ENCODE measurements at places on chromosomes 7 and 10.
A peak's percentile ranks its signal among the peaks of the same experiment; 100 is the strongest.

GRCh38 chr7:121873289-121874194 lies 581 bp downstream of the PTPRZ1 start:
- DNase-seq, result no peak

DNA sequence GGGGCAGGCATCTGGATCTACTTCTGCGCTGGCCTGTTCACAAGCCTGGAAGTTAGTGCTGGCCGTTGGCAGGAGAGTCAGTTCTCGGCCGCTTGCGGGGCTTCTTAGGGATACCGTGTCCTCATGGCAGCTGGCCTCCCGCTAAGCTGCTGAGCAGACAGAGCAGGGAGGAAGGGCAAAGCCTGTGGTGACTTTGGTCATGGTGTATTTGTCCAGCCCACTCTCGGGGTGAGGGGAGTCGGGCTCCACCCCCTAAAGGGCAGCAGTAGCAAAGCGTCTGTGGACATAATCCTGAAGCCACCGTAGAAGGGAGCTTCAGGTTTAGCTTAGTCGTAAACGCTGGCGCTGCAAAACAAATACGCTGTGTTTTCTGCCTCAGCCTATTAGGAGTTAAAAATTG lies 12.2 kb downstream of the UBE3C start:
- no peak for DNase-seq

- DNase-seq, result no peak
Measured at GRCh38 chr7:11750191-11750590, 81.8 kb downstream of the THSD7A start.

GRCh38 chr10:115093776-115094408 lies 727 bp downstream of the ATRNL1 start:
- DNase-seq, result no peak

DNA sequence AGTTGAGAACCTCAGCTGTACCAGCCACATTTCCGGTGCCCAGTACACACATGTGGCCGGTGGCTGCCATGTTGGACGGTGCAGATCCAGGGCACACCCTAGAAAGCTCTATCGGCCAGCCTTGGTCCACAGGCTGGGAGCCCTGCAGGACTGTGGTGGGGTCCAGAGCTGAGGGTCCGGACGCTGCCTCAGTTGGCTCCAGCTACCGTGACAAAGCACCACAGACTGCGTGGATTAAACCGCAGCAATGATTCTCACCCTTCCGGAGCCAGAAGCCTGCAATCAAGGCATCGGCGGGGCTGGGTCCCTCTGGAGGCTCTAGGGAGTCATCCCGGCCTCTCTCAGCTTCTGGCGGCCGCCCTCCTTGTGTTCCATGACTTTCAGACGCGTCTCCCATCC lies 50.1 kb downstream of the PDGFA start:
- no peak for DNase-seq

DNA sequence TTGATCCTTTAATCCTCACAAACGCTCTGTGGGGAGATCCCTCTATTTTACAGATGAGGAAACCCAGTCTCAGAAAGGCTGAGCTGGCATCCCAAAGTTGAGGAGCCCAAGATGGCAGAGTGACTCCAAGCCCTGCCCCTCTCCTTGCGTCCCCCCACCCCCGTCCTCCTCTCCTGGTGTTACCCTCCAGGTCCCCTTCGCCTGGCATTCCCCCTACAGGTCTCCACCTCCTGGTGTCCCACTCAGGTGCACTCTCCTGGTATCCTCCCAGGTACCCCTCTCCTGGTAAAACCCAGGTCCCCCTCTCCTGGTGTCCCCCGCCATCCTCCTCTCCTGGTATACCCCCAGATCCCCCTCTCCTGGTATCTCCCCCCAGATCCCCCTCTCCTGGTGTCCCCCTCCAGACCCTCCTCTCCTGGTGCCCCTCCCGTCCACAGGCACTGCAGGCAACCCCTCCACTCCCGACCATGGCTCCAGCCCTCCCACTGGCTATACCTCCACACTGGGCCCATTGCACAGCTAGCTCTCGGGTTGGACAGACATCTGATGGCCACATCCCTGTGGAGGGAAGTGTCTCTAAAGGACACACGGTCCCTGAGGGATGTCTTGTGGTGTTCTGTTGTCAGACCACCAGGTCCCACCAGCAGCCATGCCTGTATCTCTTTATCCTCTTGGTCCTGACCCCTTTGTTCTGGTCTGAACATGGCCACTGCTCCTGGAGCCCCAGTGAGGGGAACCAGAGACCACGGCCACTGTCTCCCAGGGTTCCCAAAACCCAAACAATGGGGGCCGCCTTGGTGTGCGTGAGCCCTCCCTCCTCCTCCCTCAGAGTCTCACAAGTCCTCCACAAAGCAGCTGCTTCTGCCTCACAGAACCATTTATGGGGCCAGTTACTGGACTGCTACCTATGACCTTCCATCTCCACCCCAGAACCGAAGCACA lies 37.2 kb downstream of the CALML3 start:
- DNase-seq, result no peak

GRCh38 chr7:71517940-71518699 lies 386.2 kb downstream of the GALNT17 start:
- no peak for DNase-seq

DNA sequence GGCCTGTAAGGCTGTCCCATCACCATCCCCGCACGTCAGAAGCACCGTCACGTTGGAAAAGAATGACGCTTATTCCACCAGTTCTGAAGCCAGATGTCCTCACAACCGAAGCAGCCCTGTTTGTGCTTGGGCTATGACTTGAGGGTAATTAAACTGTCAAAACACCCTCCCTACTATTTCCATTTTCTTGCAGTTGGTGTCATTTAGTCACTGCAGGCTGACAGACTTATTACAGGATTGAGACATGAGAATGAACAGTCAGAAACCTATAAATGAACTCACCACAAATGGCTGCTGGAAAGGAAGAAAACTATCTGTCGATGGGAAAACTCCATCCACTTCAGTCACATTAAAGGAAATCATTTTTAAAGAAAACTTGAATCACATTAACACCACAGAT lies 85.3 kb downstream of the VOPP1 start:
- DNase-seq, result no peak

DNA sequence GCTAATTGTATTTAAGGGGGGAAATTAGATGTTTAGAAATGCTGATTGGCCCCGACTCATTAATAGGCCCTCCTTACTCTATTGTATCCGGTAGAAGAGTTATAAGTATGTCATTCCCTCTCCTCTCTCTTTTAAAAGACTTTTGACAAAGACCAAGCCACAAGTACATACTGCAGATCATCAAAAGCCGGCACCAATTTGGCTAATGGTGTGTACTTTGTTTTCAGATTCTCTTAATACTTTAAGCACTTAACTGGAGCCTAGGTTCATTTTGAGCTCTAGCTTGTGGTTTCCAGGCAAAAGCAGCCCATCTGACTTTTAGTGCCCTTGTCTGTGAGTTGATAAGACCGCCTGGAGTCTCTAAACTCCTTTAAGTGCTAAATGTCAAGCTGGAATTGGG lies 210.0 kb upstream of the LYZL1 start:
- DNase-seq, result no peak

- DNase-seq, result no peak
Measured at GRCh38 chr7:148212731-148213130, 377.8 kb upstream of the C7orf33 start.

DNA sequence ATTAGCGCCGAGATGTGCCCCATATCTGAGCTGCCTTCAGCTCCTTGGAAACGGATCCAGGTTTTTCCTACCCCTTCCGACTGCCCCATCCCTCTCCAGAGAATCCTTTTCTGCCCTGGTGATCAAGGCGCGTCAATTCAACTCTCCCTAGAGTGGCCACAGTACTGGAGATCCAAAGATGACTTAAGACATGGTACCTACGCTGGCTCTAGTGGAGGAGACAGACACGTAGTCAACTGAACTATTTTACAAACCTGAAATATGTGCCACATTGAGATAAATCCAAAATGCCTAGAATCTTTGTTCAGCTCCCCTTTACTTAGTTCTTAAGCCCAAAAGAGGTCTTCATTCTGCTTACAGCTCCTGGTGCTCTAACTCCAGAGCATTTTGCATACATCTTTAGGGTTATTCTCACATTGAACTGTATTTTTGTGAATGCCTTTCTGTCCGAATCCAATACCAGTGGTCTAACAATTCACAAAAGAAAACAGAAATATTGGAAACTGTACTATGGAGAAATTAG lies 444 bp upstream of the TNPO3 start:
- no peak for DNase-seq

- DNase-seq, result no peak
Measured at GRCh38 chr7:73851410-73852338, 9.3 kb upstream of the TMEM270 start.

GRCh38 chr7:101231644-101232043 lies 6.0 kb downstream of the CLDN15 start:
- peak; percentile 55 for DNase-seq

DNA sequence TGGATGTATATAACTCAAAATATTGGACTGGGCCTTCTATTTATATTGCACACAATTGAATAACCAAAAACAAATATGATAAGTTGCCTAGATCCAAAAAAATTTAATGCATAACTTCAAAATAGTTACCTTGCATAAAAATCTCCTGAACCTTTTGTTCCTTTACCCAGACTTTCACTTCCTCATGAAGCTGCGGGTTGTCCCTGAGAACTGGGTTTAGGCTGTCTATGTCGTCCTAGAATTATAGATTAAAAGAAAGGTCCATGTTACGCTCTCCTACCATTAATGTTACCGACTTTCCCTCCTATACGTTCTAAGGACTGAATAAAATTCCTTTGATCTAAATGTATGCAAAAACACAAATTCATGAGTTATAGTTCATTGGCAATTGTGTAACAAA lies 86.6 kb downstream of the NRBF2 start:
- no peak for DNase-seq

- peak; percentile 31 for DNase-seq
Measured at GRCh38 chr10:122648599-122649428, 50.8 kb downstream of the C10orf120 start.

GRCh38 chr7:52639126-52639525 lies 396.3 kb upstream of the POM121L12 start:
- DNase-seq, result no peak

GRCh38 chr10:15208221-15208620 lies 39.7 kb upstream of the NMT2 start:
- DNase-seq, result no peak

DNA sequence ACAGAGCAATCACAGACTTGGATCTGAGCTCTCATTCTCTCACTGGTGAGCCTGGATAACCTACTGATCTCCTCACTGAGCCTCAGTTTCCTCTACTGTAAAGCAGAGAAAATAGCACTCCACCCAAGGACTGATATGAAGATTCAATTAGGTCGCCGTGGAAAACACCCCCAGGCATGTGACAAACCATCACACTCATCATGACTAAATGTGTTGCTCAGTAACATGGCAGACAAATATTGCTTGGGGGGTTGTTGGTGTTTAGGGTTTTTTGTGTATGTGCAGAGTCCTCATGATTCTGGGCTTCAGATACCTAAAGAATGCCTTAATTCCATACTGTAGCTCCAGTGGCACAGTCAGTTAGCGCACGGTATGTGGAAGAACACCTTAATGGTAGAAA lies 122.1 kb upstream of the TCF7L2 start:
- DNase-seq, result no peak

GRCh38 chr10:77673101-77673500 lies 35.5 kb upstream of the KCNMA1 start:
- DNase-seq, result no peak

DNA sequence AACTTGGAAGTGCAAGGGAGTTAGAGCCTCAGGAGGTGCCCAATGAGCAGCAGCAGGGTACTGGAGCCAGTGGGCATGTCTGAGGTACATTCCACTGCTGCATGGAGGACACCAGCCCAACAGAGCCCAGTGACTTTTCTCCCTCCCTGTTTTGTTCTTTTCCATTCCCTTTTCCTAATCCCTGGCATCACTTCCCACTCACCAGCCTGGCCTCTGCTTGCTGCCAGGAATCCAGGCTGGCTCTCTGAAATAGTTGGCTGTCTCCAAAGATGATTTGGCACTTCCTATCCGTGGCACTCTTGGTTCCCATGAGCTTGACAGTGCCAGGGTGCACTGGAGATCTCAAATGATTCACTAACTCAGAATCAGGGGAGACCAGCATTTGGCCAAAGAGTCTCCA lies 97.7 kb upstream of the ZPBP start:
- DNase-seq, result no peak

GRCh38 chr7:129146237-129146979 lies 1.9 kb downstream of the TSPAN33 start:
- no peak for DNase-seq

GRCh38 chr10:75508814-75509306 lies 77.4 kb downstream of the LRMDA start:
- DNase-seq, result no peak

GRCh38 chr7:23467806-23468525 lies 2.3 kb downstream of the IGF2BP3 start:
- no peak for DNase-seq

DNA sequence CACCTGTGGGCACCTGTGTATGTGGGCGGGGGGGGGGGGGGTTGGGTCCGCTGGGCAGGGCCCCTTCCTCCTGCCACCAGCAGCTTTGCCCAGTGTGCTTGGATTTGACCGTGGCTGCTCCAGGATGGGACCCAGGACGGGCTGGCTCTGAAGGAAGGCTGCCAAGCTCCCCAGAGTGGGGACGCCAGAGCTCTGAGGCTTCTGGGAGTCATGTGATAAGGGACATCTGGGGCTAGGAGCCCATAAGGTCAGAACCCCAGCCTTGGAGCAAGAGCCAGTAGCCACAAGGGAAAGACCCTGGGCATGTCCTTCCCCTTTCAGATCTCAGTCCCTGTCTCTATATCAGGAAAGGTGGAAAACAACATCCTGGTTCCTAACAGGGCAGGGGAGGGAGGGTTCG lies 21.8 kb upstream of the AMZ1 start:
- DNase-seq, result no peak

- DNase-seq, result no peak
Measured at GRCh38 chr10:42937649-42938180, 139.2 kb upstream of the RET start.

DNA sequence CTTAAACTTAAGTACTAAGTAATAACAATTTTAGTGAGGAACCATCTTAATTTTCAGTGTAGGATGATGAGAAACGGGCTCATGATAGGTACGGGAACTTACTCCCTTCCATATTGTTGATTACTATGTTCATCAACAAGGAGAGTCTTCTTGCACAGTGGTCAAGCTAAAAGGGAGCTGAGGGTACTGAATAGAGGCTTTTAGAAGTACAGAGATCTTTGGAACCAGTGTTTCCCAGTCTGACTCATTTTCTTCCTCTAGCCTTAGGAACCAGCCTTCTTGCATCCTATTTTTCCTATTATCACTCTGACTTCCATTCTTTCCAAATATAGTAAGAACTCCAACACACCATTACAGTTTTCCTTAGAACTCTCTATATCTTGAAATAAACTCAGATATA lies 17.6 kb upstream of the SEMA3D start:
- DNase-seq, result no peak

GRCh38 chr7:128827248-128827958 lies 2.8 kb upstream of the FLNC start:
- no peak for DNase-seq

GRCh38 chr10:110392868-110393740 lies 88.4 kb upstream of the SMNDC1 start:
- DNase-seq, result peak; percentile 68
